ENCODE measurements at places on chromosomes 7 and 10.

DNA sequence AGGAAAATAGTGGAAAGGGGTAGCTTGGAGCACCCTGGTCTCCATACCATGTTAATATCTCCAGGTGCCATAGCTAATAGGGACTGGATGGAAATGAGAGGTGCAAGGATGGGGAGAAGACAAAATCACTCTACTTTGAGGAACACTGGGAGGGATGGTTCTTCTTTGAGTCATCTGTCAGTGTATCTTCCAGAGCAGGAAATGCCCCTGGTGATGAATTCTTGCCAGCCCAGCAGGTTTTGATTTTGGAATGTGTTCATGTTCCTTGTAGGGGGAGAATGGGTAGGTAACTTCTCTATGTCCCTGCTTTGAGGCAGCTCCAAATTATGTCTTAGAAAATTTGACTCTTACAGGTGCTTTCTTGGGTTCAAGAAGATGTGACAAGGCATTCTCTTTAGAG, 177.0 kb upstream of the GLI3 start:
- peak; percentile 23 for DNase-seq

DNA sequence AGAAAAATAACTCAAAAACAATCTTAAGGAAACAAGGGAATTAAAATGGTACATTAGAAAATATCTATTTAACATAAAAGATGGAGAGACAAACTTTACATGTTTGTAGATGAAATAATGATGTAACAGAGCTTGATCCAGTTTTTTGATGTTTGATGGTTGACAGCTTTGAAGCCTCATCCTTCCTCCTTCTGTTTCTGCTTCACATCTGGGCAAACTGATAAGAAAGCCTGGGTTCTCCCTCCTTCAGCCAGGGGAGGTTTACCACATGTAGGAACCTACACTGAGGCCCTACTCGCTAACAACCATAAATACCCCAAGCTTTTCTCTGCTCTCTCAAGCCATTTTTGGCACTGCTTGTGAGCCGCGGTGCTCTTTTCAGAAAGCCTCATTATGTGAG, 82.8 kb upstream of the ZNF32 start:
- no peak for DNase-seq

- DNase-seq, result no peak
Measured at GRCh38 chr10:97866524-97867219, 17.0 kb downstream of the GOLGA7B start.

- DNase-seq, result no peak
Measured at GRCh38 chr7:80732630-80733029, 94.2 kb downstream of the CD36 start.

DNA sequence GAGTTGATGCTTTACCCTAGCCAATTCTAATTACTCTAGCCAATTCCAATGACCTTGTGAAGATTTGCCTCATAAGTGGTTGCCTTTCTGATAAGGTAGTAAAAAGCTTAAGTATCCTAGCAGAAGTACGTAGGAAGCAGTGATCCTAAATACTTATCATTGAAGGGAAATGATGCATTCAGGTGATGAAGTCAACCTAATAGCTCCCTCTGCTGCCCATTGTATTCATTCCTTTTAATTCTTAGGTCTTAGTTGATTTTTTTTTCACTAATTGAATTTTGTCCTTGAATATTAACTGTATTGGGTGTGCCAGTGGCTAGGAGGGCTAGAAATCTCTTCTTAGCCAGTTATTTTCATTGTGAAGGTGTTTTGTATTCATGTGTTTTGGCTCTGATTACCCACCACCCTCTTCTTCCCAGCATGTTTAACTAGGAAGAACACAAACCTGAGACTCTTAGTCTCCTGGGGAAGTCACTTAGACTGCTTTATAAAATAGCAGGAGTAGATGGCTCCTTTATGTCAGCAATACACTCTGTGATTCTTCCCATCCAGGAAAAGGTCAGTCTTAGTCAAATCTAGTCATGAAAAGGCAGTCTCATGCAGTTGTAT, 46.3 kb downstream of the PLEKHA8 start:
- DNase-seq, result peak; percentile 48

DNA sequence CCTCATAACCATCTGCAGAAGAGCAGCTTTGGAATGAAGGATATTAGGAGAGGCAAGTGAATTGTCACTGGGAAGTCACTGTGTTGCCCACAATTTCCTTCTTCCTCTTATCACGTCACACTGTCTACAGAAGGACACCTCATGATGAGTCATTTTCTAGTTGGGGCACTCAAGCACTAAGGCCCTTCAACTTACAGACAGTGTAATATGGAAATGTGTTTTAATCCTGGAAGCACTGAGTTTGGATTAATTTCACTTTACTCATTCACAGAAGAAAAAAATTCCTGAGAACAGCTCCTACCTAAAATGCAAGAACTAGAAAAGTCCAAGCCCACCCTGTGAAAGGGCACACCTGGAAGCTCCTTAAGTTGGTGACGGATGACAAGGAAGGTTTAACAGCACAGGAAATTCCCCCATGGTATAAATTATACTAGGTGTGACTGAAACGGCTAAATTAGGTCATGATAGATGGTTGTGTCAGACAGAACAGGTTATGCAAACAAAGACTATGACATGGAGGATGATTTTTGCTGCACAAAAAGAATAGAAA, 56.6 kb downstream of the PARD3 start:
- peak; percentile 69 for DNase-seq

DNA sequence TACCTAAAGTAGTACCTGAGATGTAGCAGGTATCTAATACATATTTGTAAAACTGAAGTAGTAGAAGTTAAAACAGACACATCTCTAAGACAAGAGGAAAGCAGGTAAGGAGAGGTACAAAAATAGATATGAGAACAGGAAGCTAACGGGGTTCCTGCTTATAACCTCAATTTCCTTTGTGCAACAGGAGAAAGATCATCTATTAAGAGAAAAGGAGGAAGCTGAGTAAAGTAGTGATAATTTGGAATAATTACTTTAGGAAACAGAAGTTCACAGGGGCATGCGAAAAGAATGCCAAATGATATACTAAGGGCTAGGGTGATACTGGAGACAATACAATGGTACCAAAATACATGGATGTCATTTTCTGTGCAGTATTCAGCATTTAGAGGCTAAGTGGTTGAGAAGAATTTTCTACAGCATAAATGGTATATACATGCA, 108.7 kb downstream of the NRBF2 start:
- no peak for DNase-seq

- no peak for DNase-seq
Measured at GRCh38 chr10:29030900-29031299, 258.0 kb upstream of the LYZL1 start.

DNA sequence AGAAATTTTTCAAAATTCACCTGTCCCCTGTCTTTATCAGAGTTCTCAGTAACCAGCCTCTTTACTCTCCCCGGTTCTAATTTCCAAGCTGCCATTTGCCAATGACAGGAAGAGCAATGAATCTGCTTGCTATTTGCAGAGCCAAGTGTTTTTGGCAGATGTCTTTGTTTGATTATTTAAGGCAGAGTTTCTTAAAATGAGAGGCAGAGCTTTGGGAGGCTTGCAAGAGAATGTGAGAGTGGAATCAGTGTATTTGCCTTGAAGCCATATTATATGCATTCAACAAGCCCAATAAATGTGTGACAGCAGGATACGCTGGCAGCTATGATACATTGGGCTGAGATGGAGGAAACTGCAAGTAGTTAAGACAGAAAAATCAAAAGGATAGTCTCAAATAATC, 196.5 kb downstream of the PHF14 start:
- no peak for DNase-seq

- DNase-seq, result no peak
Measured at GRCh38 chr10:69669409-69669808, 39.4 kb downstream of the FAM241B start.

DNA sequence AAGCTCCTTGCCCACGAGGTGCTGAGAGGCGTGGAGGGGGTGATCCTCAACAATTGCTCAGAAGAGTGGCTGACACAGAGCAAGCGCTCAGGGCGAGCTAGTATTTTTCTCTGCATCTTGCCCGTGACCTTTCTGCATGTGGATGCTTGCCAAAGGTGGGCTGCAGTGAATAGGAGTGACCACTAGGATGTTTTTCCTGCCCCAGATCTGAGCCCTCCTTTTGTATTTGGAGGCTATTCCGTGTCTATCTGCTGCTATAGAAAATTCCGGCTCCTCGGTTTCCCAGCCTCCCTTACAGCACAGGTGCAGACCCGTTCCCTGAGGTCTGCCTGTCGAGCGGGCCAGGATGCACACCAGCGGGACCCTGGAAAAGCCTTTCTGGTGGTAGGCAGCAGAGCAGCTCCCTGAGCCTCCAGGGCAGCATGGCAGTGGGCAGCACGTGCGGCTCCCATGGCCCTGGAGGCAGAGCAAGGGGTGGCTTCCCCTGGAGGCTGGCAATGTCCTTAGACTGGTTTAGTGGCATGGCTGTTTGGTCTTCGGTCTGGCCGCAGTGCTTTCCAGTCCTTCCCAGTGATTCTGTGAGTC, 145.1 kb upstream of the PCBD1 start:
- no peak for DNase-seq

- DNase-seq, result no peak
Measured at GRCh38 chr7:45294559-45294958, 137.0 kb downstream of the RAMP3 start.
